Adipocyte (in vitro differentiated cells): ENCODE measurements at places on chromosomes 6 and 20.

- peak; percentile 8 for DNase-seq
Observed at GRCh38 chr6:81561731-81562130, 190.8 kb downstream of the TENT5A start.

GRCh38 chr6:149925974-149926777, 3.3 kb upstream of the RAET1G start:
- peak; percentile 94 for DNase-seq

DNA sequence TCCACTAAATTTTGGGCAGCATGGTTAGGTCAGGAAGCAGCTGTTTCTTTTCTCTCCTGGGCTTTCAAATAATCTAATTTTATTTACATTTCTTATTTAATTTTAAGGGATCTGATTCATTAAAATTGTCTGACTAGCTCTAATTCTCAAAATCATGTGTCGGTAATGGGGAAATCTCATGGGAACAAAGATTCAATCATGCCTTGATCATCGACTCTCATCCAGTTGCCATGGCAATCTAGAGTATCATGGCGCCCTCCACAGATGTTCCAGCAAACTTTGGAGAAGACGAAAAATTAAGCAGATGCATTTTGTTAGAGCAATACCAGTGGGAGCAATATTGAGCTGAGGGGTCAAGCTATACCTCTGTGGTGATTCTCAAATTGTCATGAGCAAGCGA, 358.0 kb upstream of the CDH4 start:
- no peak for DNase-seq

DNA sequence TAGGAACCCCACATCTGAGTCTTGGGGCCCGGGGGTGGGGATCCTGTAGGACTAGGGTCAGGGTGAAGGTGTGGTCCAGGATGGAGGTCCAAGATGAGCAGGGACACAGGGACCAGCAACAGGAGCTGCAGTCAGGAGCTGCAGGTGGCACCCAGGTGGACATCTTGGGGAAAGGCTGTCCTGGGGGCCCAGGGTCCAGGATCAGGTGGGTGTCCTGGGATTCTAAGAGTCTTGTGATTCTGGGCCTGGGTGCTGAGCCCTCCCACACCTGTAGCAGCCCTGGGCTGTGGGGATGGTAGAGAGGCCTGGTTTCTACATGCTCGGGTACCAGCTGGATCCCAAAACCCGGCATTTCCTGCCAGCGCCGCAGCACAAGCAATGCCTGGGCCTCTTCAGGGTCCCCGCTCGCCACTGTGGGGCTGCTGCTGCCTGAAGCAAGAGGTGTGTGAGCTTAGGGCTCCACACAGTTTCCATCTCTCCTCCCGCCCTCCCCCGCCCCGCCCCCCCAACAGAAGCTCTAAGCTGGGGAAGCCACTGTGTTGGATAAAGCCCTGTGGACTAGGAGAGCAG, 20.7 kb downstream of the ERGIC3 start:
- DNase-seq: no peak

DNA sequence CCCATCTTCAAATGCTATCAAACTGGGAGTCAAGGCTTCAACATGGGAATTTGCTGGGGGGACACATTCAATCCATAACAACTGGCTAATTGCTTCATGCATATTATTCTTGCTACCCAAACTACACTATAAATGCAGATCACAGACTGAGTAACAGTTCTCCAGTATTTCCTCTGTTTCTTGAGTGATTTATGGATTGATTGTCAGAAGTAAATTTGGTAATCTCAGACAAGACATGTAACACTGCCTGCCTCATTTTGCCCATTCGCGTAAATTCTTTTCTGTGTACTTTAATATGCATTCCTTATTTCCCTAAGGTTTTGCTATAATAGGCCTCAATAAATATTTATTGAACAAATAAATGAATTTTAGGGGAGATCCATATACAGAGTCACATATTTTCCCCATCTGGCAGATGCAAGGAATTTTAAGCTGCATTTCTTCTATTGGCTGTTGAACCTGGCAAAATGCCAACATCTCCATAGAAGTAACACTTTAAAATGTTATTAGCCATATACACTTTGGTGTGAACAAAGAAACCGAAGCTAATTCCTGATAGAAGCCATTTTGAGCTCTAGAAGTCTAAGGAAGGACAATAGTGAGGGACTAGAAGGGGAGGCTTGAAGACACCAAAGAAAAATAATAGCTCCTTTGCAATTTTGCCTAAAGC, 98.2 kb downstream of the QRSL1 start:
- no peak for DNase-seq

DNA sequence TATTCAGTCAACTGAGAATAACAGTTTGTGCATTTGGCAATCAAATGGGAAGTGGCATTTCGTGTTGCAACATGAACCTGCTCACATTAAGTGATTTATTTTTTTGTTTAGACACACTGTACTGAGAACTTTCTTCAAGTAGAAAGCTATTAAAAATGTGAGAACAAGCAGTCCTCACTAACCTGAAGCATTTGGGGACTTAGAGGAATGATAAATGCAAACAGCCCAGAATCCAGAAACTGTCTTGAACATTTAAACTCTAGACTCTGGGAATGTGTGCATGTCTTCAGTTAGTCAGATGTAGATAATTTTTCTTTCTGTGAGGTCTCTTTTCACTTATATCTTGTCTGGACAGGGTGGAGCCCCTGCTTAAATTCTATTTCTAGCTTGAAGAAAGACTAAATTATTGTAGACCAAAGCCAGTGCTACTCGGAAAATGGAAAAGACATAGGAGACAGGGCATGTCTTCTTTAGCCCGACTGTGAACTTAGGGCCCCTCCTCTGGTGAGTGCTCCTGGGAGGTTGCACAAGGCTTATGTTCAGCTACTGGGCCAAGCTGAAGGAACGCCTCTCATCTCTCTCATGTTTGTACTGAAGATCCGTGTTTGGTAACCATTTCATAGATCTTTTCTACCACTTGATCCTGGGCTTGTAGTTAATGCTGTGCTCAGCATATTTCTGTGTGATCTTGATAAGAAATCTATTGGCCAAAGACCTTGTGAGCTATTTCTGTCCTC, 70.1 kb downstream of the SLX4IP start:
- DNase-seq: peak; percentile 73

DNA sequence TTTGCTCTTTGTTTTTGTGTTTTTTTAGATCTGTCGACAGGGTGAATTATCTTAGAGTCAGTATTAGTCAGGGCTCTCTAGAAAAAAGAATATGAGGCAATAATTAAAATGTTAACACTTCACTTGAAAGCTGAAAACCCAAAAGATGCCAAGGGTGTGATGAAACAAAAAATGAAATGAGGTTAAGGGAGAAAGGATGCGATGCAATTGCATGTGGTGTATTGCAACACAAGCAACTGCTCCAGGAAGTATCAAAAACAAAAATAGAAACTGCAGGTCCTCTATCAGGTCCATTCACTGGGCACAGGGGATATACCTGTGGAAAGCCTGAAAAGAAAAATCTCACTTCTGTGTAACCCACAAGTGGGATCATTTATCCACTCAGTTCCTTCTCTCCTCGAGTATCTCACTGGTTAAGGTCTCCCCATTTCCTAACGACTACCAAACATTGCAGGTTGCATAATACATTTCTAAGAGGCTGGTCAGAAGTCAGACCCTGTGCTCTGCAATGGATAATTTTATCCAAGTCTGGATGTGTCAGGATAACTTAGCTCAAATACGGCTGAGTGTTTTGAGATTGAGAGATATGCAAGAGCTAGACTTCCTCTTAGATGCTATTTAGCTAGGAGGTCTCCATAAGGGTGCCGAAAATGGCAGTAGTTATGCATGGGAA, 257.7 kb upstream of the GJE1 start:
- peak; percentile 55 for DNase-seq

DNA sequence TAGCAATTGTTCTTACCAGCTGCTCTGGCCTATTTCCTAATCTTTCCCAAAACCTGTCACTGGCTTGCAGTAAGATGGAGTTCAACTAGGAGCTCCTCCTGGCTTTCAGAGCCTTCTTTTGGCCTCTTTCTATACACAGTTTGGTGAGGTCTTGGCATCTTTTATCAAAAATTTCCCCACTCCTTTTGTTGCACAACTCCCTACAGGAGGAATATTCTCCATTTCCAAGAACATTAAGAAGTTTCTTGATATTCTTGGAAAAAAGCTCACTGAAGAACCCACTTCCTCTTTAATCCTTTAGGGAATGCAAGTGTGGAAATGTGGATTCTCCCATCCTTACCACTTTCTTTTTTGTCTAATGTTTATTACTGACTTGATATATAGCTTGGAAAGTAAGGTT, 171.3 kb upstream of the KCNK16 start:
- peak; percentile 26 for DNase-seq

DNA sequence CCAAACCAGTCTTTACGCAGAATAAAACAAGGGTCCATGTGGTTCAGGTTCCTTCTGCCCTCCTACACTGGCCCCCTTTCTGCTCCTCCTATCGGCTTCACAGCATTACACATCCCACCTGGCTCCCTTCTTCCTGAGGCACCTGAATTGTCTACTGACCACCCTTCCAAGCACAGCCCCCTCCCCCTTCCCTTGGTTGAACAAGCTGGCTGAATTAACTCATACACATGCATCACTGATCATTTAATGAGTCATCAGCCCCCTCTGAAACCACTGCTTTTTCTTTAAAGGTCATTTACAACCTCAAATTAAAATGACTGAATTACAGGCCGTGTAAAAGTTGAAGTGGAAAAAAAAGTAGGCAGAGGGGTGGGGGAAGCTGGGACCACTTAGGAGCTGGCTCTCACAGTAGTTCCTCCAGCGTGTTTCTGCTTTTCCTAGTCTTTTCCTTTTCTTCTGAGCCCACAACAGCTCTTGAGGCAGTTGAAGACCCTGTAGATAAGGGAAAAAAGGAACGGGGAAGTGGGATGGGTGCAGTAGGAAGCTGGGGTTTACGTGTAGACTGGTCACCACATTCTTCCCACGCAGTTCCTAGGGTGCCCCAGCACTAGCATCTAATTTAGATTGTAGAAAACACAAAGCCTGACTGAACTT, 67.6 kb downstream of the FYN start:
- peak; percentile 47 for DNase-seq

- DNase-seq: no peak
Observed at GRCh38 chr6:31717499-31718222, 2.5 kb downstream of the LY6G6D start.

DNA sequence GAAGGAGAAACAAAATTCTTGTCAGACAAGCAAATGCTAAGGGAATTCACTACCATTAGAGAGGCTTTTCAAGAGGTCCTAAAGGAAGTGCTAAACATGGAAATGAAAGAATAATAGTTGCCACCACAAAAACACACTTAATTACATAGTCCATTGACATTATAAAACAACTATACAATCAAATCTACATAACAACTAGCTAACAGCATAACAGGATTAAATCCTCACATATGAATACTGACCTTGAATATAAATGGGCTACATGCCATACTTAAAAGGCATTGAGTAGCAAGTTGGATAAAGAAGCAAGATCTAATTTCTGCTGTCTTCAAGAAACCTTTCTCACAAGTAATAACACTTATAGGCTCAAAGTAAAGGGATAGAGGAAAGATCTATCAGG, 811.5 kb upstream of the CITED2 start:
- DNase-seq: no peak

GRCh38 chr20:18688676-18689075, 100.8 kb downstream of the DTD1 start:
- no peak for DNase-seq

DNA sequence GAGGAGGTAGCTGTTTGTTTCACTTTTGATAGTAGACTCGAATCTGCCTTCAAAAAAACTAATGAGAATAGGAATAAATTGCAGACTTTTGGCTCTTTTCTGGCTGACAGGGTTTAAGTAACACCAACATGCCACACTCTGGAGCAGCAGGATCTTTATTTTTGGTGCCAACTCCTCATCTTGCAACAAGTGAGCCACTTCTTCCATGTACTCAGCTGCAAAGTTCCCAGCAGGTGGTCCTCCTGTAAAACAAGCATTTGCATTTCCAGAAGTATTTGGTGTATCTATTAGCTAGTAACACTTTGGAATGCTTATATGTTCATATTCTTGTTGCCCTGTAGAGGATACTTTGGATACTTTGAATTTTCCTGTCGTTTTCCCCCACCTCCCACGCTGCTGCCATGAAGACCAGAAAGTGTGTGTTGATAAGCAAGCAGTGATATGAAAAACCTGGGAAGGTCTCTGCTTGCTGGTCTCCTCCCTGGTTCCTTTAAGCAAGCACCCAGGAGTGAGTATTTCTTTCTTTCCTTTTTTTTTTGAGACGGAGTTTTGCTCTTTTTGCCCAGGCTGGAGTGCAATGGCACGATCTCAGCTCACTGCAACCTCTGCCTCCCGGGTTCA, 1.0 kb downstream of the ARMH2 start:
- no peak for DNase-seq

GRCh38 chr20:8152847-8153246, 20.8 kb downstream of the PLCB1 start:
- no peak for DNase-seq

GRCh38 chr6:113598786-113599185, 258.4 kb upstream of the MARCKS start:
- no peak for DNase-seq

DNA sequence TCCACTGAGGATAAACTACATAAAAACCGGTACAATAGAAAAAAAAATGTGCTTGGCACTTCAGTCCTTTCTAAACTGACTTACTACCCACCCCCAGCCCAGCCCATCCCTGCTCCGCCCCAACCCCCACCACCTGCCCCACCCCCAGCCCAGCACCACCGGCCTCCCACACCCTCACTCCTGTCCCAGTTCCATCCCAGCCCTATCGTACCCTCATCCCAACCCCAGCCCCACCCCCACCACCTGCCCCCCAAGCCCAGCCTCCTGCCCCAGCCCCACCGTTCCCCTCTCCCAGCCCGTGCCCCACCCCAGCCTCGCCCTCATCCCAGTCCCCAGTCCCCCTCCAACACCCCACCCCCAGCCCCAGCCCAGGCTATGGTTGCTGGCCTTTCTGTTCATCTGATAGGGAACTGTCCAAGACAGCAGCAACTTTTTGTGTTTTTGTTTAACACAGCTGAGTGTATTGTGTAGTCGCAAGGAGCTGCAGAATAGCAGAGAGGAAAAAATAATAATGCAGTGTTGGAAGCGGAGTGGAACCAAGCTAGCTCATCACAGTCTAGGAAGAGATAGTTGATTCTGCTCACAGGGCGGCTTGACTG, 61.9 kb downstream of the SASH1 start:
- no peak for DNase-seq

DNA sequence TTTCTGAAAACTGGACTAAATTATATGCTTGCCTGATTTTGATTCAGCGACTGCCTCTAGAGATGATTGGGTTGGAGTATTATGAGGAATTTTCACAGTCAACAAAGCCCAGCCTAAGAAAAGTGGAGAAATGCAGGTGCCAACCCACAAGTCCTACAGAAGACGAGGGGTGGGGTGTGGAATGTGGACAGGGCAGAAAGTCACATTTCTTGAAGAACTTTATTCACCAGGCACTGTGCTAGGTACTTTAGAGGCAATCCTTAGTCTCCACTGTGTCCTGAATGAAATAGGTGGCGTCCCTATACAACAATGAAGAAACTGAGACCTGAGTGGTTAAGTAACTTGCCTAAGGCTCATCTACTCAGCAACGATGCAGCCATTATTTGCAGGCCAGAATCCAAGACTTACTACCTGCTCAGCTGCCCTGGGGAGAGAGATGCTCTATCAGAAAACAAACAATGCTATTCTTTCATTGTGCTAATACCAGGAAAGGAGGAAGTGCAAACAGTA, 106.3 kb downstream of the RNF144B start:
- no peak for DNase-seq
